ENCODE measurements at places on chromosomes 5 and 9.

- no peak for DNase-seq
These were observed 147.2 kb upstream of the LHFPL2 start for GRCh38 chr5:78795757-78796156.

DNA sequence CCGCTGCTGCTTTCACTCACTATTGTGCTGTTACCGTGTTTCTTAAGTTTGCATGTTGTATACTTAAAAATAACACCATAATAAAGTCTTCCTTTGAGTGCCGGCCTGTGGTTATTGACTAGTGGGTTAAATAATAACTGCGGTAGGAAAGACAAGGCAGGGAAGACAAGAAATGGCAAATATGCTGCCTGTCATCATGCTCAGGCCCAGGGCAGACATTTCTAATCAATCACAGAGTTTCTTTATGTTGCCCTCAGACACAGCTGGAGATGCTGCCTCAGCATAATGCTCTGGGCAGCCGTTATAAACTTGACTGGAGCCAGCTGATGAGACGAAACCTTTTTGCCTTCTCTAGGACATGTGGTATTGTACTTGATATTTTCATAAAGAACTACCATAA is 215.0 kb downstream of the GAPVD1 start:
- DNase-seq, result no peak

GRCh38 chr9:113654605-113655428 is 191.3 kb downstream of the RGS3 start:
- DNase-seq, result no peak

- no peak for DNase-seq
These were observed 101.1 kb upstream of the ZNF366 start for GRCh38 chr5:72608297-72608696.

- no peak for DNase-seq
These were observed 34.3 kb downstream of the S1PR3 start for GRCh38 chr9:89025553-89025952.

- DNase-seq, result no peak
These were observed 186.5 kb downstream of the ERCC6L2 start for GRCh38 chr9:96062031-96062430.

DNA sequence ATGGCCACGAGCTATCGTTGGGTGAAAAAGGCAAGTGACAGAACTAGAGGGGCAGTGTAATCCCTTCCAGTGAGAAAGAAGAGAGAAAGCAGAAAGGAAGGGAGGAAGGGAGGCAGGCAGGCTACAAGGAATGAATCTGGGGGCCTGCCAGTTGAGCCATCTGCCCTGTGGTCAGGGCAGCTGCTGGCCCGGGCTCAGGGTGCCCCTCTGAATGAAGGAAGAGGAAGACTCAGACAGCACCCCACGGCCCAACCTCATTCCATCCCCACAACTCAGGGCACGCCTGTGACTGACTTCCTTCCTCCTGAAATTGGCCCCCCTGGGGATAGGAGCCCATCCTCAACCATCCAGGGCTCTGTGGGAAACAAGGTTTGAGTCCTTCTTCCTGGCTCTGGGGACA is 20.3 kb upstream of the FLT4 start:
- DNase-seq, result no peak

- no peak for DNase-seq
These were observed 1632.8 kb downstream of the MAT2B start for GRCh38 chr5:165138236-165138635.

DNA sequence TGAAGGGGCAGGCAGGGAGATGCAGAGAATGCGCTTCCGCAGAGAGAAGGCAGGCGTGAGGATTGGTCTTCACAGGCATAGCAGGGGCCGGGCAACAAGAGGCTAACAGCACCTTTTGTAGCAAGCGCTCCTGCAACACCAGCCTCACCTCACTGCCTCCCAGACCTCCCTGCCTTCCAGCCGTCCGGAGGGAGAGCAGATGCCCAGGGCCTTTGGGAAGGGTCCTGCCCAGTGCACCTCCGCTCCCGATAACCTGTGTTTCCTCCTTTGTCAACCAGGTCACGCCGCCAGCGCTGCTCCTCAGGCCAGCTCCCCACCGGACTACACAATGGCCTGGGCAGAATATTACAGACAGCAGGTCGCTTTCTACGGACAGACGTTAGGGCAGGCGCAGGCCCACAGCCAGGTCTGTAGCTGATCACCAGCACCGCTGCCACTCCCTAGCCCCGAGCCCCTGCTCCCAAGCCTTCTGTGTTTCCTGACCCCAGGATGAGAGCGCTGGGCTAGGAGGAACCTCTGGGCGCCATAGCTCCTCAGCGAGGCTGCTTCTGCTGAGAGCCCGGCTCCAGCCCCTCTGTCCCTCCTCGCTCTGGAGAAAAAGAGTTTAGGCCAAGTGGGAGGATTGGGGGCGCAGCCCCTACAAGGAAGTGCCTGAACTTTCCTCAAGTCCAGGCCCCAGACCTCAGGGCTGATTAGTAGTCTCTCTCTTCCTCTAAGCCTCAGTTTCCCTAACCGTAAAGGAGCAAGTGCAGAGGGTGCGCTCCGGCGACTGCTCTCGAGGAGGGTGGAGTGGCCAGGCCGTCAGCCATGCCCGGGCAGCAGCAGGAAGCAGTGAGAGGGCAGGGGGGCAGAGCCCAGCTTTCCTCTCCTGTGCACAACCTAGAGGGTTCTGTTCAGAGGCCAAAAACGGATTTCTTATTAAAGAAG is 28.4 kb upstream of the PRDM12 start:
- no peak for DNase-seq

GRCh38 chr9:84141741-84142370 is 161.3 kb downstream of the RMI1 start:
- DNase-seq, result no peak

- no peak for DNase-seq
These were observed 354 bp downstream of the NCBP1 start for GRCh38 chr9:97633859-97634490.

GRCh38 chr5:76038212-76038611 is 45.0 kb upstream of the SV2C start:
- DNase-seq, result no peak

Data from GM12891 (cell line).